Activated CD4-positive, alpha-beta T cell treated with anti-CD3 and anti-CD28 coated beads for 24 hours (primary cell): ENCODE measurements at places on chromosomes 2 and 18.

- DNase-seq, result no peak
Measured at GRCh38 chr18:10946058-10946457, 203.3 kb downstream of the PIEZO2 start.

DNA sequence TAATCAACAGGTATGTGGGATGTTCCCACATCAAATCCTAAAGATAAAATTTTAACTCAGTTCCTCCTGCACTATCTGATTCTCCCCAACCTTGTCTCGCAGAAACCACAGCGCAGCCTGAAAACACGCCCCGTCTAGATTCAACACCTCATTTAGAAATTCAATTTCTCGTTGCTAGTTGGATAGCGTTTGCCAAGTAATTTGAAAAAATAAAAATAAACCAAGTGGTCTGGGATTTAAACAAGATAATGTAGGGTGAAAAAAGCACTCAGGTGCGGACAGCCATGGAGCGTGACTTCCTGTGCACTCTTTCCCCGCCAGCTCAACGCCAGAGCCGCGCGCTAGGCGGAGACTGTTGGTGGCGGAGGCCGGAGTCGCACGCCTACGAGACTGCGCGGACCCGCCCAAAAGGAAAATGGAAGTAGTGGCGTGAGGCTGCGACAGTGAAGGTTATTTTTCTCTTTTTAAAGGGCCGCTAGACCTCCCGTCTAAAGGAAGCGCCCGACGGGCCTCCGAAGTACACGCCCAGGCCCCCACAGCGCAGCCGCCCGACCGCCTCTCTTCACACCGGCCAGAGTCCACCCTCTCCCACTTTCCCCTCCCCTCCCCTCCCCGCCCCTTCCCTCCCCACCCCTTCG lies 615 bp upstream of the CCNT2 start:
- no peak for DNase-seq

DNA sequence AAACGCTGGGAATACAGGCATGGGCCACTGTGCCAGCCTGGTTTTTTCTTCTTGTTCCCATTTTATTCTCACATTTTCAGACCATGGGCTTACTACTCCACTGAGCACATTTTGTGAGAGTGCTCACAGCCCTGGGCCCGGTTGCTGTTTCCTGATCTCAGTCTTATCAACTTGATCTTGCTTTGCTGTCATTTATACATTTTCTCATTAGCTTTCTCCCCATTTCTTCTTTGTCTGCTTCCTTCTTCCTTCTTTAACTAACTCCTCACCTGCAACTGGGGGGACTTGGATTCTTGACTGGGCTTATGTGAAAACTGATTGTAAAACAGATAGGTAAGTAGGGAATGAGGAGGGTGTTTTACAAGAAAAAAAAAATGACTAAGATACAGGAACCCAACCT lies 117.3 kb downstream of the PLB1 start:
- no peak for DNase-seq

DNA sequence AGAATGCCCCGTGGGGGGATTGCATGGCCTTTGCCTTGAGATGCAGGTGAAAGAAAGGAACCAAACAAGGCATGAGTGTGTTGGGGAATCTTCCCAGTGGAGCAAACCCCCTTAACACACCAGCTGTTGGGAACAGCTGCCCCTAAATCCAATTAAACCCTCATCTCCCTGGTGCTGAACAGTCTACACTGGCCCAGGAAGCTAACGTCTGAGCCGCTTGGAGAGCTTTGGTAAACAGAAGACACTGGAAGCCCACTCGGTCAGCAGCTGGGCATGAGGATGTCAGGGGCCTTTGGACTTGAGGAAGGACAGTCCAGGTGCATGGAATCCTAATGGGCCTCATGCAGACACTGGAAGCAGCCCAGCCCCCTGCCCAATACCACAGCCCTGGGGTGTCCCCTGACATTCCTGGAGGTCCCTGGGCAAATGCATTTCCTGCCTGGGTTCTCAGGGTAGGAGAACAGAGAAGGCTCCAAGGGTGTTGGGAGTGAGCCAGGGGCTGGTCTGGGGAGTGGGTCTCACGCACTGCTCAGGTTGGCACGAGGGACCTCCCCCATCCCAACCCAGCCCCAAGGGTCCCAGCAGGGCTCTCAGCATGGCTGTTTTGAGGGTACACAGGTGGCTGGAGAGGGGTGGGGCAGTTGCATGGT lies 37.7 kb downstream of the GBX2 start:
- DNase-seq, result no peak

GRCh38 chr18:26470011-26470637 lies 78.2 kb downstream of the KCTD1 start:
- DNase-seq, result no peak
